ENCODE measurements at places on chromosomes 1 and 21. TPM values are rescaled to one million over a fixed set of nuclear protein-coding genes. Genes with fewer than 3 reads are reported as not detected.

Gene PLXNA2
- 1.9 TPM for total RNA-seq

Gene LAD1
- 9.1 TPM for total RNA-seq

DNA sequence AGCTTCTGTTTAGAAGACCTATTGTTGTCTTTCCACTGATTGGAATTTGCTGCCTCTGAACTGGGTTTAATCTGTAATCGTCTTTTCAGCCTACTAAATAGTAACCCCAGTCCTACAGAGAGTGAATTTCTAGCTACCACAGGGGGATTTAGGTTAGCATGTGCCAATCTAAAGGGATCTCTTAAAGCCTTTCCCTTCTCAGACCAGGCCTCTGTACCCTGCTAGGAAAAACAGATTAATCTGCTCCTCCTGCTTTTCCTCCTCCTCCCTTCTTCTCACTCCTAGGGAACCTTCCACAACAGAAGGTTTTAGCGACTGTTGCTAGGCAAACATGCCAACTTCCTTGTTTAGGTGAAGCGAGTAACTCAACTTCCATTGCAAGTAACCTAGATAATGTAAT, 1.3 kb upstream of the RC3H1 start:
- H3K4me3 ChIP-seq: no peak overlapping the region
- DNase-seq: peak; percentile 15
- no peaks in the 10 kb centered on the region for H3K36me3 ChIP-seq
- peaks cover 8% of the 10 kb centered on the region for H3K4me1 ChIP-seq

GRCh38 chr1:25427696-25428095, 3.0 kb upstream of the MACO1 start:
- H3K36me3 ChIP-seq: no peaks in the 10 kb centered on the region
- no peak overlapping the region for H3K4me3 ChIP-seq
- no peak for DNase-seq
- no peak overlapping the region for H3K27ac ChIP-seq

Gene TPTE
- not detected for total RNA-seq

DNA sequence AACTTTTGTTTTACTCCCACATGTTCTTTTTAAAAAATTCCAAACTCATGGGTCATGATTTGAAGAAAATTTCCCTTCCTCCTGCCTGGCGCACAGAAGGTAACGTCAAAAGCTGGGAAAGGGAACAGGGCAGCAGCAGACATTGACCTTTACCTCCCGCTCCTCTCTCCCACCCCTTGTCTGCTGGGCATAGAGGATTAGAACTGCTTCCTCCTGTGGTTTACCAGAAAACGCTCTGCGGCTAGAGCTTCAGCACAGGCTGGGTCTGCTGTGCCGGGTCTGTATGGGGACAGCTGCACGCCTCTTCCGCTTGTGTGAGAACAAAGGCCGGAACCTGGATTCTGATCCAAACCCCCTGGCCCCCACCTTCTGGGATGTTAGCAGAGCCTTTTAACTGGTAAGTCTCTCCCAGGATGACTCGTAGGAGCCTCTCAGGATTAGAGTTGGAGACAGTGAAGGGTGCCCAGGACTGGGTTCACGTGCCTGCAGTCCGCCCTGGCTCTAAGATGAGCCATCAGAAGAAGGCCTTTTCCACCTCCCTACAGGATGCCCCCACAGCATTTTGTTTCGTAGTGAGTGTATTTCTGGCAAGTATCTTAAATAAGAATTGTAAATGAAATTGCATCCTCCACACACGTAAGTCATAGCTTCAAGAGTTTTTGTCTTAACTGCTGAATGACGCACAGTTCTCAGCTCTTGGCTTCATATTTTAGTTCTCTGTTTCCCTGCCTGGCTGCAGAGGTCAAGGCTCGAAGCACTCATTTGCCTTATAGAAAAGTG, 5.2 kb downstream of the H6PD start:
- peak; percentile 74 for DNase-seq
- no peaks in the 10 kb centered on the region for H3K27me3 ChIP-seq

- H3K27ac ChIP-seq: no peak overlapping the region
- H3K27me3 ChIP-seq: no peaks in the 10 kb centered on the region
- H3K4me3 ChIP-seq: no peak overlapping the region
- no peak for DNase-seq
- no peaks in the 10 kb centered on the region for H3K36me3 ChIP-seq
- H3K4me1 ChIP-seq: no peaks in the 10 kb centered on the region
Measured at GRCh38 chr1:114232691-114233090, 79.0 kb upstream of the SYT6 start.

- no peaks in the 10 kb centered on the region for H3K4me1 ChIP-seq
- H3K36me3 ChIP-seq: no peaks in the 10 kb centered on the region
- no peak overlapping the region for H3K27ac ChIP-seq
- DNase-seq: no peak
Measured at GRCh38 chr21:44571844-44572782, 1.4 kb upstream of the KRTAP10-4 start.

GRCh38 chr1:225754940-225755641, 22.5 kb upstream of the SRP9 start:
- no peak overlapping the region for H3K4me3 ChIP-seq
- no peaks in the 10 kb centered on the region for H3K4me1 ChIP-seq
- no peak overlapping the region for H3K27ac ChIP-seq

Gene AK5
- total RNA-seq: 0.71 TPM

Gene OR2L5
- 0.05 TPM for total RNA-seq

GRCh38 chr1:26787381-26787705, 407 bp upstream of the PIGV start:
- no peak for DNase-seq
- H3K4me1 ChIP-seq: peaks cover 51% of the 10 kb centered on the region
- no peaks in the 10 kb centered on the region for H3K27me3 ChIP-seq
- peak overlapping the region; percentile 97 for H3K27ac ChIP-seq

Gene PTAFR
- total RNA-seq: 4.9 TPM

Gene SERPINC1
- 0.14 TPM for total RNA-seq

DNA sequence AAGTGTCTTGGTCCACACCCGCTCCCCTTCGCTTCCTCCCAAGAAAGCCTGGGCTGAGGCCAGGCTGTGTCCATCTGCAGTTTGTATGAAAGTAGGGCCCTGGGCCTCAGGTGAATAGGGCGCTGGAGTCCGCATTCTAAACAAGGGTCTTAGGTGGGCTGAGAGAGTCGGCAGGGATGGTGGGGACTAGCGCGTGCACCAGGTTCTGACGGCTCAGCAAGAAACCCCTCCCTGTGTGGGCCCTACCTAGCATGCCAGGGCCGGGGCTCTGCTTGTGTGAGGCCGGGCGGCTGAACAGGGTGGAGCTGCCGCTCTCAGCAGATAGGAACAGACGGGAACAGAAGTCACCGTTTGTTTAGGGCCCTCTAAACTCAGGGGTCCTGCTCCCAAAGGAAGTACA, 1.7 kb downstream of the ACTRT2 start:
- no peaks in the 10 kb centered on the region for H3K36me3 ChIP-seq
- no peak overlapping the region for H3K4me3 ChIP-seq
- H3K4me1 ChIP-seq: no peaks in the 10 kb centered on the region
- no peak overlapping the region for H3K27ac ChIP-seq
- DNase-seq: no peak

Gene HRNR
- total RNA-seq: under 0.01 TPM

DNA sequence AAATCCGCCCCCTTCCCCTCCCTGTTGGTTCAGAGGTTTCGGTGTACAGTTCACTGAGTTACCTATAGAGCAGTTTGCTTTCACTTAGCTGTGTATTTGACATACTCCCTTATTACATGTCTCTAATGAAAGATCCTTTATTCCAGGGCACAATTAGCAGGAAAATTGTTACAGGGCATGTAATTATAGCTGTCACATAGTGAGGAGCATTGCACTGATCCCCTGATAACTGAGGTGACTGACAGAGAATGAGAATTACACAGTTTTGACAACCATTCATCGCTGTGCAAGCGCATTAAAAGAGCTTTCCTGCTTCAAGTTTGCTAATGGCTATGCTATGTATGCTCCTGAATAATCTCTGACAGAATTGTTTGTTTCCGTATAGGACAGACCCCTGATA, 26.9 kb downstream of the DAP3 start:
- H3K4me3 ChIP-seq: no peak overlapping the region
- DNase-seq: no peak
- H3K27me3 ChIP-seq: no peaks in the 10 kb centered on the region
- no peak overlapping the region for H3K27ac ChIP-seq
- H3K4me1 ChIP-seq: no peaks in the 10 kb centered on the region
- peaks cover 38% of the 10 kb centered on the region for H3K36me3 ChIP-seq

DNA sequence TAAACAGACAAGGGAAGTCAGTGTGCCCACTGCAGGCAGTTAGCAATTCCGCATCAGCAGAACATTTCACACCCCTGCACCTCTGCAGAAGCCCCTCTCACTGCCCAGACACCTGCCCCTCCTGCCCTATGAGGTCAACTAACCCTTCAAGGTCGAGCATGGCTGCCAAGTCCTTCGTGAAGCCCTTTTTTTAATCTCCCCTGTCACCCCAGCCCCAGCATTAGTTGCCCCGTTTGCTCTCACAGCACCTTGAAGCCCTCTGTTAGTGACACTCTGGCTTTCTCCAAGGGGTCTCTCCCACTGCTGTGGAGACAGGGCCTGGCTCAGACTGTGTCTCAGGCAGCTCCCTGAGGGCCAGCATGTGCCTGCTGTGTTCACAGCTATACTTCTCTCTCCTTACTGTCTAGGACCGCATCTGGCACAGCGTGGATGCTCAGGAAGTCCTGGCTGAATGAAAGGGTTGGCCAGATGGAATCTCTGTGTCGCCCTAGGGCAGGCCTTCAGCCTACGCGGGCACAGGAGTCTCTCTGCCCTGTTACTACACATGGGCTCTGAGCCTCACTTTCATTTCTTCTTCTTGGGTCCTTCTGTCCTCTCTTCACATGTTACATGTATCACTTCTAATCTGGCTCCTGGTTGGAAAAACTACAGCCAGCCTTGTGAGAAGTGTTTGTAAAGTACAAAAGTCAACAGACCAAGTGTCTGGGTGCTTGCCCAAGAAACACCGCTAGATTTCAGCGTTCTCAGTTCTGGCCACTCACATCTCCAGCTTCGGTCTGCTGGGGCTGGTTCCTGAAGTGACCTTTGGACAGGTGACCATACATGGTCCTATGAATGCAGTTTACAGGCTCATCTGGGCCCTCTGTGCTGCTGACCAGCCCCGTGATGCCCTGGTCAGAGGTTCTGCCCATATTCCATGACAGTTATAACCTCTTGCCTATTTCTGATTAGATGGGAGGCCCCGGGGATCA, 19.7 kb downstream of the SLC2A1 start:
- DNase-seq: no peak
- H3K36me3 ChIP-seq: peaks cover 56% of the 10 kb centered on the region
- no peaks in the 10 kb centered on the region for H3K27me3 ChIP-seq
- no peak overlapping the region for H3K4me3 ChIP-seq

GRCh38 chr1:150062113-150062512, 5.5 kb upstream of the VPS45 start:
- no peaks in the 10 kb centered on the region for H3K27me3 ChIP-seq
- H3K4me3 ChIP-seq: no peak overlapping the region
- no peak for DNase-seq
- H3K27ac ChIP-seq: no peak overlapping the region
- no peaks in the 10 kb centered on the region for H3K36me3 ChIP-seq
- H3K4me1 ChIP-seq: no peaks in the 10 kb centered on the region

Gene MIXL1
- 0.09 TPM for total RNA-seq

DNA sequence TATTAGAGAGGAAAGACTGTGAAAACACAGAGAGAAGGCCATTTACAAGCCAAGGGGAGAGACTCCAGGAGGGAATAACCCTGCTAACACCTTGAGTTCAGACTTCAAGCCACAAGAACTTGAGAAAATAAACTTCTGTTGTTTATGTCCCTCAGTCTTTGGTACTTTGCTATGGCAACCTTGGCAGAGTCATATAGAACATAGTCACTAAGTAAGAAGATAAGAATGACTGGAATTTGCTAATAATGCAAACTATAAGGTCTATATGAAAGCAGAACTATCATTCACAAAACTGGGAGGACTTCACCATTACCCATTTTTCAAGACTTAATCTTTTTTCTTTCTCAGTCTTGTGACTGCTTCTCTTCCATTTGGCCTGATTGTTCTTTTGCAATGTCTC, 767.3 kb upstream of the ADAMTS5 start:
- no peak overlapping the region for H3K4me3 ChIP-seq
- no peaks in the 10 kb centered on the region for H3K27me3 ChIP-seq
- no peaks in the 10 kb centered on the region for H3K36me3 ChIP-seq
- no peak overlapping the region for H3K27ac ChIP-seq
- H3K4me1 ChIP-seq: no peaks in the 10 kb centered on the region

DNA sequence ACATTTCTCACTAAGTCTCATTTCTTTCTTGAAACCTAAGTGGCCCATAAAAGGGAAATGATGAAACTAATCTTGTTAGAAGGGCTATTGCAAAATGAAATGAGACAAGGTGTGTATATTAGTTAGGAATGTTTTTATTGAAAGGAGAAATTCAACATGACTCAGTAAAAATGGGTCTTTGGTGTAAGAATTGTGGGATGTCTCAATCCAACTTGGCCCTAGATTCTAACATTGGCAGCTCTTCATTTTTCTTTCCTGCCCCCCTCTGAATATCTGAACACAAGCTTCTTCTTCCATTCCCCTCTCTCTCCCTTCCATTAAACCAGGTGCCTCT, 26.8 kb upstream of the TARBP1 start:
- H3K4me3 ChIP-seq: no peak overlapping the region
- H3K4me1 ChIP-seq: peaks cover 5% of the 10 kb centered on the region
- no peaks in the 10 kb centered on the region for H3K36me3 ChIP-seq
- no peak for DNase-seq

GRCh38 chr1:205754857-205755256, 4.9 kb upstream of the NUCKS1 start:
- peaks cover 5% of the 10 kb centered on the region for H3K4me1 ChIP-seq
- H3K4me3 ChIP-seq: no peak overlapping the region
- no peaks in the 10 kb centered on the region for H3K36me3 ChIP-seq
- no peaks in the 10 kb centered on the region for H3K27me3 ChIP-seq
- no peak for DNase-seq

GRCh38 chr1:107649023-107649422, 316.0 kb downstream of the VAV3 start:
- H3K4me1 ChIP-seq: no peaks in the 10 kb centered on the region
- H3K4me3 ChIP-seq: no peak overlapping the region
- no peak overlapping the region for H3K27ac ChIP-seq
- H3K36me3 ChIP-seq: no peaks in the 10 kb centered on the region

GRCh38 chr1:190373705-190374336, 103.8 kb downstream of the BRINP3 start:
- no peaks in the 10 kb centered on the region for H3K36me3 ChIP-seq
- no peak overlapping the region for H3K4me3 ChIP-seq
- no peaks in the 10 kb centered on the region for H3K4me1 ChIP-seq

Gene HMCN1
- 0.85 TPM for total RNA-seq

Gene CCDC30
- total RNA-seq: 1.9 TPM

DNA sequence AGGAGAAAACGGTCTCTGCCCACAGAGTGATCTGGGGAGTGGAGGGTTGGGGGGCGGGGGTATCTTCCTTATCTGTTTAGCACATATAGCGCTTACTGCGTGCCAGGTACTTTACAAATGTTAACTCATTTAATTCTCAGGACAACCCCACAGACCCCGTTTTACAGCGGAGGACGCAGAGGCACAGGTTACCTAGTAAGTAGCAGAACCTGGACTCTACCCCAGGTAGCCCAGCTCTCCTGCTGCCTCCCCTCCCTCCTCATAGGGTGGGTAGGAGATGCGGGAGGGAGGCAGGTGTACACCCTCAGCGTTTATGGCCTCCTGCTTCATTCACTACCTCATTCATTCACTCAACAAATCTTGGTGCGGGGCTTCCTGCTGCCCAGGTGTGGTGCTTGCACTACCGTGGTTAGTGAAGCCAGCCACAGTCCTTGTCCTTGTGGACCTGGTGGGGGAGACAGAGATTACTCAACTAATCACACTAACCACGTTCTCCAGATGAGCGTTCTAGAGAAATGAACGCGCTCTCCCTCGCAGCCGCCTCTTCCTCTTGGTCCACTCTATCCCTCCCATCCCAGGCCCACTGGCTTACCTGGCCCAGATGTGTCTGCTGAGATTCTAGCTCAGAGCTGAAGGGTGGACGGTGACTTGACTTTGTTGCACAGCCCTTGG, 102.0 kb downstream of the IER5 start:
- no peak for DNase-seq
- peaks cover 3% of the 10 kb centered on the region for H3K4me1 ChIP-seq
- no peaks in the 10 kb centered on the region for H3K27me3 ChIP-seq
- H3K36me3 ChIP-seq: no peaks in the 10 kb centered on the region
- H3K27ac ChIP-seq: no peak overlapping the region
- H3K4me3 ChIP-seq: no peak overlapping the region

Measured in thymus (tissue), 14 donors.